Stimulated activated CD8-positive, alpha-beta memory T cell treated with anti-CD3 and anti-CD28 coated beads, Interleukin-4, amount 100 ng/mL, for 4 hours (primary cell): ENCODE measurements at places on chromosomes 1 and 21.

DNA sequence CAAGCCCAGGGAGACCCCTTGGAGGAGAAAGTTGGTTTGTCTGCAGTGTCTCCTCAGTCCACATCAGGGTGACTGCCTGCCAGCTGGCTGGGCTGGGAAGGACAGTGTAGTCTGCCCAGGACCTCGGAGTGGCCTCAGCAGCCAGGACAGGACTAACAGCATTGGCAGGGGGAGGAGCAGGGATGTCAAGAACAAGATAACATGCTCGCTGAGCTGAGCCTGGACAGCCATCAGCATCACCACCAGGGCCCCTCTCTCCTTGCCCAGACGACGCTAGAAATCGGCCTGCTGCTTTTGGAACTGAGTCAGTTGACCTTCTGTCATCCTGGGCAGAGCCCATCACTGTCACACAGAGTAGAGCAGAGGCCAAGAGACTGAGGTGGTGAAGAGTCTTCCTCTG lies 83.6 kb upstream of the CNTN2 start:
- DNase-seq = no peak

GRCh38 chr1:212700892-212701819 lies 1.5 kb upstream of the BATF3 start:
- no peak for DNase-seq

DNA sequence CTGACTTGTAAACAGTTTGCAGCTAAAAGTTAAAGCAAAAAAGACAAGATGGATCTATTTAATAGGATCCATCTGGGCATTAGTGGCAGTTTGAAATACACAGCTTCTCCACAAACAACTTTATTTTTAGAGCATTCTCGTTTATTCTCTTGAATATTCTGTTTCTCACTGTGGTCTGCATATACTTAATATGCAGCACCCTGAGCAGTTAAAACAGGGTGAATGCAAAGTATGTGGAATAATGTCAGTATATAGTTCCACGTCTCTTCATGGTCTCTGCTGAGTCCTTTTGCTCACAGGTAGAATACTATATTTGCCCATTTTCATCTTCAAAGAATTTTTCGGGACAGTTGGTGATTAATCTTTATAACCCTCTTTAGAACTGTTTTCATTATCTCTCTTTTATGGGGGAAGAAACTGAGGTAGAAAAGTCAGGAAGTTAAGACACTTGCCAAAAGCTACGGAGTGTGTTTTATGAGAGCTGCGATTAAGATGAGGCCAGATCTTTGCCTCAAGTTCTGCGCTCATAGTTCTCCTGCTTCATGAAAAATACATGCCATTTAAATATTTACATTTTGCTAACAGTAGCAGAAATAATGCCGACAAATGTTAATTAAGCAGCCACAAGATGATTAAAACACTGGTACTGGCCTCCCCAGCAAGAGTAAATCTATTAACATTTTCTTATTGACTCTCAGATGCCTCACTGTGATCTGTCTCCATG lies 115.6 kb downstream of the PTBP2 start:
- no peak for DNase-seq

- DNase-seq = no peak
Observed at GRCh38 chr1:31739346-31739745, 24.8 kb downstream of the ADGRB2 start.

GRCh38 chr1:24717887-24718650 lies 27.2 kb upstream of the CLIC4 start:
- DNase-seq = no peak

- DNase-seq = no peak
Observed at GRCh38 chr21:14737284-14737691, 191.2 kb upstream of the SAMSN1 start.

DNA sequence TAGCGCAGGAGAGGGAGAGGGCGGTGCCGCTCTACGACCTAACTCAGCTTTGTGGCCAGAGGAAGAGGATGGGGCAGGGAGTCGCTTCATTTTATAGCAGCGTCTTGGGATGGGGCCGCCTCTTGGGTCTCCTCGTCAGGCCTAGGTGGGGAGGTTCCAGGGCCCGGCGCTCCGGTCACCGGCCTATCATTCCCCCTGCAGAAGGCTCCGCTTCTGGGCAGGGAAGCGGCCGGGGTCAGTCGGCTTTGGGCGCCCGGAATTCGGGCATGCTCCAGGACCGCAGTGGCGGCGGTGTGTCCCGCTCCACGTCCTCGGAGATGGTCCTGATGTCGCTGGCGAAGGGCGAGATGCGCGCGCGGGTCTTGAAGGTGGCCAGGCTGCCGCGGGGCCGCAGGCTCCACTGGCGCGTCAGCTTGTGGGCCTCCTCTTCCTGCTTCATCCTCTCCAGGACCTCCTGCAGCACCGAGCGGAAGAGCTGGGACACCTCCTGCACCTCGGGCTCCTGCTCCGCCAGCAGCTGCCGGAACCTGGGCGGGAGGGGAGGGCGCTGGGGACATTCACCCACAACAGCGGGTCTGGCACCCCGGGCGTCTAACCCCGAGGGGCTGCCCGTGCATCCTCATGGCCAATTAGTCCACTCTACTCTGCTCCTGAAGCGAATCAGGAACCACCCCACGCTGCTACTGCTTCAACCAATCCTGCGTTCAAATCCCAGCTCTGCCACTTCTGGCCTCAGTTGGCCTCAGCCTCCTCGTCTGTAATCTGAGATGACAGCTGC lies 13.0 kb downstream of the RD3 start:
- DNase-seq = no peak

DNA sequence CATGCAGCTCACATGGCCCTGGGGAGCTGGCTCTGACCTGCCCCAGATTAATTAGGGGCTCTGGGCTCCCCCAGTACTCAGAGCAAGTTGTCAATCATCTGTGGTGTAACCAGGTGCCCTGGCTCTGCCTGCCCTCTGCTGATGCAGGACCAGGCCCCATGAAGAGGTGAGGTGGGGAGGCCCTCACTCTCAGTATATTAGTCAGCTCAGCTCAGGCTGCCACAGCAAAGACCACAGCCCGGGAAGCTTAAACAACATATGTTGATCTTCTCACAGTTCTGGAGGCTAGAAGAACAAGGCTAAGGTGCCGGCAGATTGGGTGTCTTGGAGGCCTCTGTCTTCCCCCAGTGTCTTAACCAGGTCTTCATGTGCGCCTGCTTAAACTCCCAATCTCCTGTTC lies 66.5 kb downstream of the FCRL5 start:
- no peak for DNase-seq

DNA sequence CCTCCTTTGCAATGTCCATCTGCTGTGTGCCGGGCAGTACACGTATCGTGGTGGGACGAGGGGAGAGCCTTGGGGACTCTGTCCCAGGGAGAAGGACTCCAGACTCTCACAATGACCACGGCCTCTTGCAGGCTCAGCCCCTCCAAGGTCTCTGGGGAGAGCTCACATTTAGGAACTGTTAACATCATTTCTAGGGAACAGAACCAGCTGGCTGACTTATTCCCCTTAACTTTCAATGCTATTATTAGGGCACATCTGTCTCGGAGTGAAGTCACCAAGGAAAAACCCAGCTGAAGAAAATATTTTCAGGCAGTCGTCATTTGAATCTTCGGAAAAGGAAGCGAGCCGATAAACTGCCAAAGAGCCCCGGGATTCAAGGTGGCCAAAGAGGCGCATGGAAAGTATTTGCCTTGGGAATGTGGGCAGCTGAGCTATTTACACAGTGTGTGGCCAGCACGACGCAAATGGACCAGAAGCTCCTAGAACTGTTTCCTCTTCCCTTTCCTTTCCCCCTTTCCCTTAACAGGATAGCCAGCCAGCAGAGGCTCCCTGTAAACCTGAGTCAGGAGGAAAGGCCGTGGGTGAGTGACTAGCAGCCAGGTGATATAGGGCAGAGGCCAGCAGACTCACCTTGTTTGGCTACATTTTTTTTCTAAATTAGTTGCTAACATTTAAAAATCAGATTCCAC lies 74.5 kb downstream of the ITPKB start:
- no peak for DNase-seq

- DNase-seq = no peak
Observed at GRCh38 chr1:219988387-219988786, 57.9 kb downstream of the EPRS1 start.

DNA sequence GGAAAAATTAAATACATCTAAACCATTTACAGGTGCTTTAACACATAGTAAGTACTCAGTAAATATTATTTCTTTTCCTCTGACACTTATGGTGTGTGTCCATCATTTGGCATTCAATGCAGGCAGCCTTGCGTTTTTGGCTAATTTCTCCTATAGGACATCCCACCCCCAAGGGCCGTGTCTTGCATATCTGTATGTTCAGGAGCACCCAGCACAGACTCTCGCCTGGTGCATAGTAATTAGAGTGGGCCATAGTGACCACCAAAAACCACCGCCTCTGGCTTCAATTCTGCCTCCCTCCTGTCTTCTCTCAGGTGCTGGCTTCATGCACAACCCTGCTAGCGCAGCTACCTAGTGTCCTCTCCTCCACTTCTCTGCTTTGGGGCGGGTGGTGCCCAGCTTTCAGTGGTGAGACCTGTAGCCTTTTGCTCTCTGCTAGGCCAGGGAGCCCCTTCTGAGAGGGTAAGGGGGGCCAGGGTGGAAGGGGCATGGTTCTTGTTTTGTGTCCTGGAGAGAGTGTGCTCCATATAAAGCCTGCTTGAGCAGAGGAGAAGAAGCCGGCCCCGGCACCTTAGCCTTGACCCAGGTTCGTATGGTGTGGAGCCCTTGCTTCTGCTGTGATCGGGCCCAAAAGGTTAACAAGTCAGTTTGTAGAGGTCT lies 33.4 kb downstream of the BATF3 start:
- DNase-seq = no peak

- DNase-seq = no peak
Observed at GRCh38 chr1:68751723-68752122, 254.8 kb upstream of the DEPDC1 start.

DNA sequence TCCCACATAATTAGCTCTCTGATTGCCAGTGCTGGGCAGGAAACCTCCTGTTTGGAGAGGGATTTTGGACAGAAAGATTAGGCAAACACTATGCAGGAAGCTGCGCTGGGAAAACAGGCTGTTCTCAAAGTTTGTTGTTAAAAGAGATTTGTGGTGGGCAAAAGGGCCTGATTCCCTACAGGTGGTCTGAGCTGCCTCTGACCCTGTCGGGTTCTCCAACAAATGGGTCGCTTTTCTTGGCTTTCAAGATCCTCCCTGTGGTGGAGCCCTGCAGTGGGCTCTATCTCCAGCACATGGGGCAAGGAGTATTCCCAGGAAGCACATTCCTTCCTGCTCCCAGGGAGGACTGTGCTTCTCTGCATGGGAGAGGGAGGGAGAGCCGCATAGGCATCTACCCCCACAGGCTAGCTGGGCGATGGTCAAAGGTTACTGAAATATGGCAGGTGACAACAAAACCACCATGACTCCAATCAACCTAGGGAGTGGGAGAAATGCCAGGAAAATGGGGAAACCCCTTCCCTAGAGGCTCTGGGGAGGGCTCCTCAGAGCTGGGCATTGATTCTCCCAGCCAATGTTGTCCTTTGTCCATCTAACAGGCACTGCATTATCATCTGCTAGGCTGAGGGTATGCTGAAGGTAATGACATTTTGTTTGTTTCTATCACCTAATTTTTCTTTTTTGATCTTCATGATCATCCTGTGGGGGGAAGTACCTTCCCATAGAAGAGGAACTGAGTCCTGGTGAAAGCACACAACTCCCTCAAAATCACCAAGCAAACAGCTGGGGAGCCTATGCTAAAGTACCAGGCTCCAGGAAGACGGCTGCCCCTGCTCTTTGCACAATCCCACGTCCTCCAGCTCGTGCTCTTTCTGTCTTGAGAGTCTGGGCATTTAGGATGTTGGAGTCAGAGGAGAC lies 85.3 kb downstream of the PLXNA2 start:
- DNase-seq = no peak

- DNase-seq = no peak
Observed at GRCh38 chr21:36749935-36750575, 51.1 kb downstream of the SIM2 start.

DNA sequence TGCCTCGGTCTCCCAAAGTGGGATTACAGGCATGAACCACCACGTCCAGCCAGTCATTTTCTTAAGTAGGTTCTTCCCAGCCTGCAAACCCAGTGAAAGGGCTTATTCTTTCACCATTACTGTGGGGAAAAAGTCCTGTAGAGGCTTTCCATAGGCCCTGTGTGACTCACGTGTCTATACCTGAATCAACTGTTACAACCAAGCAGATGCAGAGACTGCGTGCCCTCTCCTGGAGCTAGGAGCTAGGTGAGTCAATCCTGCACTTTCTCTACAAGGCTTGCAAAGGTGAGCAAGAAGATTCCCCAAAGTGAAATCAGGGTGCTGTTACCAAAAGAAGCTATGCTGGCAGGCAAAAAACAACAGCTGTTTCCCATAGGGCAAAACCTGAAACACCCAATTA lies 13.8 kb upstream of the MPZL1 start:
- no peak for DNase-seq

GRCh38 chr1:168991667-168992475 lies 114.6 kb upstream of the ATP1B1 start:
- no peak for DNase-seq

DNA sequence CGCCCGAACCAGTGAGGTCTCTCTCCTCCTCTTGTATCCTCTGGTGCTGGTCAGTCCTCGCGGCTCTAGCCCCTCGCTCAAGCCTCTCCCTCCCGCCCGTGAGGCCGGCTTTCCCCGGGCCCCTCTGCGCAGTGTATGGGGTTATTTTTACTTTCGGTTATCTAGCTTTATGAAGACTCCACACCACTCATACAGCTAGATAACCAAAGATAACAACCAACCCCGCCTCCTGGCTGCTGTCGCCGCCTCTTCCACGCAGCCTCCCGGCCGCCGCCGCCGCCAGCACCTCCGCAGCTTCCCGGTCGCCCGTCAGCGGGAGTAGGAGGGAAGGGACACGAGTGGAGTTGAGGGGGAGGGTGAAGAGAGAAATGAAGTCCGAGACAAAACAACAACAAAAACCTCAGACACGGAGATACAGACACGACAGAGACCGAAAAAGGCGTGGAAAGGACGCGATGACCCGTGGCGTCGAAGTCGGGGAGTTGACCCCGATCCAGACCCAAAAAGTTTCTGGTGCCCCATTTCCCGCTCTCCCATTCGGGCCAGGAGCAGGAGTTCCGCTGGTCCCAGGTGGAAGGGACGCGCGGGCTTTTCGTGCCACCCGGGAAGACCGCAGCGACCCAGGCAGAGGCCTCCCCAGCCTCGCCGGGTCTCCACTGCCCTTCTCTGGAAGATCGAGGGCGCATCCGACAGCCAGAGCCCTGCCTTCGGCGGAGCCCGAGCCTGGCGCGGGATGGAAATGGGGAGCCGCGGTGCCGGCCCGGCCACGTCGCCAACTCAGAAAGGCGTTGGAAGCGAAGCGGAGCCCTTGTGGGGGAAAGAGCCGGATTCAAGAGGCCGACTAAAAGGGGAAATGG lies 51.4 kb downstream of the RHBG start:
- DNase-seq = no peak

DNA sequence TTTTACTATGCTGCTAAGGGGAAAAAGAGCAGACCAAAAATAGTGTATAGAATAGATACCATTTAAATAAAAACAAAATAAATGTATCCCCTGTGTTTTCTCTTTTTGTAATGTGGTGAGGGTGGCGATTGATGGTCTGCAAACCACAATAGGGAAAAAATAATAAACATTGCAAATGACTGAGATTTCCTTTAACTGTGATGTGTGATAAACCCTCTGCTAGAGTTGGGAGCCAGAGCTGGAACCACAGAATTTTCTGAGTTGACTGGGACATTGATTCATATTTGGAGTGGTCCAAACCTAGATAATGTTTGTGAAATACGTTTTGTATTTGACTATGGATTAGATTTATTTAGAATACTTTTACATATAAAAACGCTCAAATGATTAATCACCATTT lies 70.6 kb upstream of the PTGFR start:
- no peak for DNase-seq

GRCh38 chr1:119469741-119470140 lies 37.3 kb upstream of the HSD3B1 start:
- DNase-seq = no peak
